ENCODE measurements at places on chromosomes 12 and 14.

- DNase-seq, result no peak
These were observed 43.5 kb upstream of the P2RX7 start for GRCh38 chr12:121089031-121089812.

- DNase-seq, result no peak
These were observed 981.8 kb downstream of the TMEM121 start for GRCh38 chr14:106508216-106508615.

GRCh38 chr14:50883827-50884197 is 12.0 kb downstream of the ABHD12B start:
- DNase-seq, result no peak

DNA sequence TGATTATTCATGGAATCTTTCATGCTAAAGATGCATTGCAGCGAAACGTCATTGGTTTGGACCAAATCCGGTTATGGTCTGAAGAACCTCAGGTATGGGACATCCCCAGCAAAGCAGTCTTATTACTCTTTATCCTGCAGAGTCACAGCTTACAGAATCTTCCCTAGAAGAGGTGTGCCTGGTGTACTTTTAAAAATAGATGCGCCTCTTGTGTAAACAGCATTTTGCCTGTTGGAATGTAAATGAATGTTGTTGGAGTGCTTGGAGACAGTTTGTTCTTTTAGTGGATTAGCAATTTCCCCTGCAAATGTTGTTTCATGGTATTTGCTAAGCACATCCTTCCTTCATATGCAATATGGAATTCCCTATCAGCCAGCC is 242.5 kb downstream of the ZFP36L1 start:
- DNase-seq, result no peak

DNA sequence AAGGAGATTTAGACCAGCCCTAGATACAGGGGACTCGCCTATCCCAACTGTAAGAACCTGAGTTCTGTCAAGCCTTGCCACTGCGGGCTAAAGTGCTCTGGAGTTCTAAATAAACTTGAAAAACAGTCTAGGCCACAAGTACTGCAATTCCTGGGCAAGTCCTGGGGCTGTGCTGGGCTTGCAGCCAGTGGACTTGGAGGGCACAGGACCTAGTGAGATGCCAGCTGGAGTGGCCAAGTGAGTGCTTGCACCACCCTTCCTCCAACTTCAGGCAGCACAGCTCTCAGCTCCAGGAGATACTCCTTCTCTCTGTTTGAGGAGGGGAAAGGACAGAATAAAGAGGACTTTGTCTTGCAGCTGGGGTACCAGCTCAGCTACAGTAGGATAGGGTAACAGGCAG is 307.6 kb upstream of the FBXO33 start:
- DNase-seq, result no peak

All from neuronal stem cell (in vitro differentiated cells).